ENCODE measurements at places on chromosomes 6 and 20. TPM values are rescaled to one million over a fixed set of nuclear protein-coding genes. Genes with fewer than 3 reads are reported as not detected.

Gene SYCP2L
- total RNA-seq, result not detected

Gene DSE
- total RNA-seq, result 34.8 TPM

Gene C20orf96
- total RNA-seq, result 1.6 TPM

Gene TRIM10
- not detected for total RNA-seq

Gene FAXC
- total RNA-seq, result 2.6 TPM

Gene ZSCAN31
- 15.7 TPM for total RNA-seq

Gene TSBP1
- total RNA-seq, result not detected

All from epithelial cell of umbilical artery (primary cell).